Gastrocnemius medialis (tissue), 4 donors: ENCODE measurements at places on chromosomes 1 and 21. TPM values are rescaled to one million over a fixed set of nuclear protein-coding genes. Genes with fewer than 3 reads are reported as not detected.

GRCh38 chr1:7539769-7540175 is 231.3 kb upstream of the VAMP3 start:
- no peak for DNase-seq

DNA sequence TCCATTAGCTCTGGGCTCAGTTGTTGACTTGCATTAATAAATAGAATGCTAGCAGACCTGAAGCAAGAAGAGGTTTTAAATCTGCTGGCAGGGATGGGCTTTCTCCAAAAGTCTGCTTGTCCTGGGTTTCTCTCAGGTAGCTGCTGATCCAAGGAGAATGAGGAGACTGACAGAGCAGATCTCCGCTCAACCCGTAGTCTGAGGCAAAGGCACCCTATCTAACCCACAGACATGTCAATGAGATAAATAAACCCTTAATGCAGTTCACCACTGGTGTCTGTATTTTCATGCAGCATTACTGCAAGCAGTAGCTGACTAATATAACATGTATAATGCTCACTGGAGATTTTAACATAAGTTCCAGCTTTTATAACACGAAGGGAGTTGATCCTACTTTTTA is 44.1 kb upstream of the RGS21 start:
- no peak for DNase-seq

GRCh38 chr1:4271338-4271998 is 371.4 kb upstream of the C1orf174 start:
- no peak for DNase-seq

GRCh38 chr1:26719205-26719604 is 23.4 kb downstream of the ARID1A start:
- DNase-seq, result no peak

The TTC24 gene
- 3.6 TPM for total RNA-seq
